NCI-H526 (cell line): ENCODE measurements at places on chromosomes 4 and X.

GRCh38 chr4:66187175-66187720 lies 517.0 kb upstream of the EPHA5 start:
- no peak for DNase-seq

DNA sequence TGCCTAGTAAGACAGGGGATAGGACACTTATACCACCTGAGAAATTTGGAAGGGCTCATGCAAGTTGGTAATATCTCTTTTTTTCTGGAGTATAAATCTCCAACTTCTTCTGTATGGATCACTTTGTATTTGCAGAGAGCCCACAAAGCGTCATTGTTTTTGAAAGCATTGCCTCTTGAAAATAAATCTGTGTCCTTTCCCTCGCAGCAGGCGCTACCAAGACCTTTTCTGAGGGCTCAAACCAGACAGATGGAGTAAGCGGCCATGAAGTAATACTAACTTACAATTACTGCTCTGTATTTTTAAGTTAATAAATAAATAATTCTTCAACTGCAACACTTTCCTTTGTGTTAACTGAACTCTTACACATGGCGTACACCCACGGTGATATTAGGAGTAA lies 56.0 kb upstream of the FBXW7 start:
- no peak for DNase-seq

- no peak for DNase-seq
Observed at GRCh38 chr4:183658362-183659028, 490 bp downstream of the RWDD4 start.

DNA sequence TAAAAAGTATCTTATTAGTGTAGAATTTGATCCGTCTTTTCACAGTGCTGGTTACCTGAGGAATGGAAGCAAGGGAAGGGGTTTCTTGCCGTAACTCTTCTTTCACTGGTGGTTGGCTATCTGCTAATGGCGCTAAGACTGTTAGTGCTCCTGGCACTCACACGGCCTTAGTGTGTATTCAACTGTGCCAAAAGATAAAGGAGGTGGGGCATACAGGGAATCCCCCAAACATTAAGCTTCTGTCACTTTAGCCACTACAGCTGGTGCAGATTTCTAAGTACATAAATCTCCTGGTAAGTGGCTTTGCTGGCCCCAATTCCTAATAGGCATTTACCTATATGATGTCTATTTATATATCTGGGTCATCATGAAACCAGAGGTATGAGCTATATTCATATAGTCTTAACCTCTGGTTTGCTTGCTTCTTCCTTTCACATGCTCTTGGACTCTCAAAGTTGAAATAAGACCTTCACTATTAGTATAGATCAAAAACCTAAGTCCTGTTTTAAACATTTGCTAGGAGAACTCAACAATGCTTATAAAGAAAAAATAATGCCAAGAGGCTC lies 95.1 kb downstream of the TSPAN7 start:
- no peak for DNase-seq

- DNase-seq, result no peak
Observed at GRCh38 chr4:87982446-87983010, 7.0 kb downstream of the SPP1 start.

DNA sequence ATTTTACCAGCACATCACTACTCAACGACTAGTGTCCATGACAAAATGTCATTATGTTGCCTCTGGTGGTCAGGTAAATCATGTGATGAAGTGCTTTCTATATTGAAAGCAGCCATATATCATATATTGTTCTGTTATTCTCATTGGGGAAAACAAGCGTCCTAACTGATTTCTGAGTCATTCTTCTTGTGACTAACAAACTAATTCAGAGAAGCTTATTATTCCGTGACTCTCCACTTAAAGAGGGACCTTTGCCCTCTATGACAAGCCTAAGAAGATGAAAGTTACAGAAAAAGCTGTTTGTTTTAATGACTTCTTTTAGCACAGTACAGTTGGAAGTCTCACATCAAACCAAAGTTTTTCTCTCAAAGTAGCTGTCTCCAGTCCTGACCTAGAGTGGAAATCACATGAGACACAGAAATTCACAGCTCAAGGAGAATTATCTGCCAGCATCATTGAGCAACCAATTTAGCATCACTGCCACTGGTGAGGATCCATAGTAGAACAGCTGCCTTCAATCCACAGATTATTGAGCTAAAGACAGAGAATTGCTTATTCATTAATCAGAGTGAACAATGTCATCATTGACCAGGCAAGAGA lies 36.4 kb downstream of the ASB9 start:
- no peak for DNase-seq

DNA sequence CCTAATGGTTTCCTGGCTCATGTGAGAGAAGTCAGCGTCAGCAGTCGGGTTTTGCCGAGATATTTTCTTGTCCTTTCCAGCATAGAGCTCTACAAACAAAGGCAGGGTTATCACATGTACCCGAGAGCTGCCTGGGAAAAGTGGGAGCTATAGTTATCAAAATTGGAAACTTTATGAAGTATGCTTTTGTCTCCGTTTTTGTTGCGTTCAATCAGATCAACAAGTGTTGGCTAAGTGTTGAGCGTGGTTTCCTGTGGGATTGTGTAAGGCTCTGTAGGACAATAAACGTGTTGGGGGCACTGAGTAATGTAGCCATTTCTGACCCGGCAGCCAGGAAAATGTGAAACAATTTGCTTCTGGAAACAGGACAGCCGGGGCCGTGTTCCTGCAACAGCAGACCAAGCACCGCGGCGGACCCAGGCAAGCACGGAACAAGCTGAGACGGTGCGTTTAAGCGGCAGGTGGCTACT lies at the start of gene BMX:
TSS of gene BMX (plus strand) at position 311 of the 470 bp plus-strand sequence. CDS start 7,547 bp downstream, outside the sequence.
- no peak for DNase-seq
